ENCODE measurements at places on chromosomes 12 and 14.

GRCh38 chr14:94021001-94021400 lies 5.1 kb upstream of the OTUB2 start:
- no peak for DNase-seq

- no peak for DNase-seq
These were observed 56.8 kb upstream of the CNOT2 start for GRCh38 chr12:70186436-70186835.

DNA sequence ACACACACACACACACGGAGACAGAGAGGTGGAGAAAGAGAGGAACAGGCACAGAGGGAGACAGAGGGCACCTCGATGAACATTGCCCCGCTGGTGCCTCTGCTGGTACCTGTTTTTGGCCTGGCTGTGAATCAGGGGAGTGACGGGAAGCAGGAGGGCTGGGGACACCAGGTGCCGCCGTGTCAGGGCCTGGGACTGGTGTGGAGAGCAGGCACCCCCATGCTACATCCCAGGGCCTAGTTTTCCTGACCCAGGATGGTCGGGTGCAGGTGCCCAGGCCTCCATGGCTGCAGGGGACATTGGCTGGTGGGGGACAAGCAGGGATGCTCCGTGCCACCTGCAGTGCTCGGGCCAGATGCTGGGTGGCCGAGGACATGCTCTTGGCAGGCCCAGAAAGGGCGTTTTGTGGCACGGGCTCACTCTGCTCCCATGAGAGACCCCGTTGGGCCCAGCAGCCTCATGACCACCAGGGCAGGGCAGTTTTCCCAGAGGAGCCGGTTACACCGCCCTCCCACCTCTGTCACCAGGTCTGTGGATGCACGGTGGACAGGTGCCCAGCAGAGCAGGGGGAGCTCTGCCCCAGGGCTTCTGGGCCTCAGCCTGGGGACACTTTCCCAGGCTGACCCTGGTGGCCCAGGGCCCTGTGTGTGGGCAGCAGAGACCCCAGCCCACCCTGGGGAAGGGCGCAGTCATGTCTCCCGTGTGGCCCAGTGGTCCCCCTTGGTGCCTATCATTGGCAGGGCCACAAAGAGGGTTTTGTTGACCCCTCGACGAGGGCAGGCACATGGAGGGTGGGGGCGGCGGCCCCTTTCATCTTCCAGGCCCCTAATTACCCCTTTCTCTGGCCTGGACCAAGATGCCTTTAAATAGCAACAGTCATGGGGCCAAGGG lies 207.5 kb upstream of the RTL1 start:
- DNase-seq: no peak

GRCh38 chr12:109523071-109523470 lies 45.6 kb downstream of the UBE3B start:
- no peak for DNase-seq

DNA sequence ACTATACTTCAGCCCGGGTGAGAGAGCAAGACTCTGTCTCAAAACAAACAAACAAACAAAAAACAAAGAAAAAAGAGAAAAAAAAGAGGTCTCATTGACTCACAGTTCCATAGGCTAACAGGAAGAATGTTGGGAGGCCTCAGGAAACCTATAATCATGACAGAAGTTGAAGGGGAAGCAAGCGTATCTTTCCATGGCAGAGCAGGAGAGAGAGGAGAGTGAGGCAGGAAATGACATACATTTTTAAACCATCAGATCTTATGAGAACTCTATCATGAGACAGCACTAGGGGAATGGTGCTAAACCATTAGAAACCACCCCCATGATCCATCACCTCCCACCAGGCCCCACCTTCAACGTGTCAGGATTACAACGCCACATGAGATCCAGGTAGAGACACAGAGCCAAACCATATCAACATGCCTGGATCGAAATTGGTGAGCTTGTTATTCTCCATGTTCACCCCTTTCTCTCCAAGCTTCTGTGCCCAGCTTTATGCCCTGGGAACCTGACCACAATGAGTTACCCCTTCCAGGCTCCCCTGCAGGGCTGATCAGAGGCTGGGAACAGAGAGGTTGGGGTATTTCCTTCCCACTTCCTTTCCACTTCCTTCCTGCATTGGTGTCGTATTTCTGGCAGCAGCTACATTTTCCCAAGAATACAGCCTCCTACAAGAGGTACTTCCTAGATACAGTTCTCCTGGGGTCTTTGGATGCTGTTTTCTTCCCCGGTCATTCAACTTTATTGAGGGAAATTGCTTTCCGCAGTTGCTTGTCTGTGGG lies 219.3 kb upstream of the FLRT2 start:
- DNase-seq: no peak

DNA sequence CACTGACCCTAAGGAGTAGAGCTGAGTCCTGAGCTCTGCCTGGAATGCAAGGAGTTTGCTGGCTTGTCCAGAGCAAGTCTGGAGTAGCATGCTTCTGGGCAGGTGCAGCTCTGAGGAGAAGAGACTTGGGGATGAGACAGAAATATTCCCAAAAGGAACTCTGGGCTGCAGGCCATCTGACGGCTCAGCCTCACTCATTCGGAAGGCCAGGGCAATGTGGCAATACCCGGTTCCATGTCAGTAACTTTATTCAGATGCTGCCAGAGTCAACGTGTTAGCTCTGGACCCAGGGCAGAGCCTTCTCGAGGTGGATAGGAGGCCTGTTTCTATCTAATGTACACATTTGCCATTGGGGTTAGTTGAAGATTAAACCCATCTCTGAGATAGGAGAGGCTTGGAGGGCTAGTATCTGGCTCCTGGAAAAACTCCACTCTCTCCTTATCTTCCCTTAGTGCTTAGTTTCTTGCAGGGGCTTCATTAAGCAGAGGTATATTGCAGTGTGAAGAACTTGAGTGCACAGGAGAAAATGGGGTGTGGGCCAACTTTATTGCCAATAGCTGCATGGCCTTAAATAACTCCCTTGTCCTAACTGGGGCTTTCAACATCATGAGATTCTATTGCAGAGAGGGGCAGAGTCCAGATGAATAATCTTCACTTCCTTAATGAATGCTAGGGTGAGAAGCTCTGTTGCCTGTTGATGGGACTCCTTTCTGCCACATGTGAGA lies 65.6 kb downstream of the NTF3 start:
- no peak for DNase-seq

- no peak for DNase-seq
These were observed 120.3 kb upstream of the SLC38A4 start for GRCh38 chr12:46946137-46946536.

GRCh38 chr12:120798696-120799095 lies 73.1 kb downstream of the ACADS start:
- DNase-seq: no peak

GRCh38 chr12:6759741-6760140 lies 6.4 kb upstream of the PTMS start:
- DNase-seq: no peak

GRCh38 chr12:45010059-45010458 lies 40.8 kb downstream of the DBX2 start:
- no peak for DNase-seq

DNA sequence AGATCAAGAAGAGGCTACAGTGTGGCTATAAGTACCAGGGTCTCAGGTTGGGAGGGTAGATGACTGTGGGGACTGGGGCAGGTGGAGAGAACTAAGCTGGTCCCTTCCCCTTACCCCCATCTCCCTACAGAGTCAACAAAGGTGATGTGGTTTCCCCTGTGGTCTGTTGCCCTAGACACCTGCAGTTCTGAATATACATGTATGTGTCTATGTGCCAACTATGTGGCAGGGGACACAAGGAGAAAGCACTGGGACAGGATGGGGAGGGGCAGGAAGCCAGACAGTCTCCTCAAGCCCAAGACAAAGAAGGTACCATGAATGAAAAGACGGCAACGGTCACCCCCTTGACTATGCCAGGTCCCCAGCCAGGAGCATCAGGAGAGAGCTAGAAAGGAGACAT lies 4.5 kb upstream of the HDAC7 start:
- no peak for DNase-seq

GRCh38 chr12:19002216-19002615 lies 127.3 kb upstream of the PLEKHA5 start:
- no peak for DNase-seq

DNA sequence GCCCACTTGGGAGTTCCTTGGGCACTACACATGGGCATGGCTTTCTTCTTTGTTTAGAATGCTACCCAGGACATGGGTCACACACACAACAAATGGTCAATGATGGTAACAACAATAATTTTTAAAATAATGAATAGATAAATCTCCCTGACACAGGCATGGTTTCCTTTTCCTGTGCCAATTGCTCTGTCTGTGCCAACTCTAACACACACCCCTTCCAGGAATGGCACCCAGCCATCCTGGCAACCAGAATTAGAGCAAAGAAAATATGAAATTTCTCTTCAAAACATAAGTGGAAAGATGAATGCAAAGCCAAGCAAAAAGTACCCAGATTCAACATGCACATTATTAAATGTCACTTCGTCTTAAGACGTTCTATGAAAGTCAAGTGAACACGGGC lies 104.9 kb upstream of the SOX5 start:
- DNase-seq: no peak

- no peak for DNase-seq
These were observed 4.3 kb upstream of the APOF start for GRCh38 chr12:56366948-56367347.

DNA sequence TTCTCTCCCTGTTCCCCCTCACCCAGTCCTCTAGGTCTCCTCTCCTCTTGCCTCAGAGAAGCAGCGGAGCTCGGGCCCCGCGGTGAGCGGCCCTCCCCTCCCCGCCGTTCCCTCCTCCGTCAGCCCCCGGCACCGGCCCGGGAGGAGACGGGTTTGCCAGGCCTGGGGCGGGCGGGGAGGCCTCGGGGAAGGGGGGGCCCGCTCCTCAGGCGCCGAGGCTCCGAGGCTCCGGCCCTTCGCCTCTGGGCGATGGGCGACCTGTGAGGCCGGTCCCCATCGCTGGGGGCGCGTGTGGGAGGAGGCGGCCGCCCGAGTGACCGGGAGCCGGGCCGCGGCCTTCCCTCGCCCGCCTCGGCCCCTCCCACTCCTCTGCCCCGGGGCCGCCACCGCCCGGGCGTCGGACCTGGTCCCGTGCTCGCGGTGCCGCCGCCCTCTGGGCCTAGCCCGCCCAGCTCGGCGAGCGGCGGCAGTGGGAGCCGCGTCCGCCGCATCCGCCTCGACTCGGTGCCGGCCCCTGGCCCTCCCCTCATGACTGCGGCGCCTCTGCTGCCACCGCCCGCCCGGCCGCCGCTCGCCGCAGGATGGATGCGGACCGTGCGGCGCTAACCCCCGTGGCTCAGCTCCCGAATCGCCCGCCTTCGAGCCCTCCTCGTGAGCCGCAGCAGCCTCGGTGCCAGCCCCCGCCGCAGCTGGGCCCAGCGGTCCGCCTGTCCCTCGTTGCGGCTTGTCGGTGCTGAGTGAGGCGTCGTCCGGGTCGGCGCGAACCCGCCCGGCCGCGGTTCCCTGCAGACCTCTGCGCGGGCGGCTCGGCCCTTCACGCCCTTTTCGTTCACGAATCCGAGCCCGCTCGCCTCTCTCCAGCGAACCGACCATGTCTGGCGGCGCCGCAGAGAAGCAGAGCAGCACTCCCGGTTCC lies 574 bp downstream of the WNK1 start:
- DNase-seq: no peak

GRCh38 chr12:84727961-84728360 lies 184.6 kb downstream of the SLC6A15 start:
- no peak for DNase-seq

- no peak for DNase-seq
These were observed 8.1 kb upstream of the CLMN start for GRCh38 chr14:95327558-95328374.

- no peak for DNase-seq
These were observed 105.6 kb upstream of the FRMD6 start for GRCh38 chr14:51546099-51546498.

All from stimulated activated CD8-positive, alpha-beta memory T cell treated with anti-CD3 and anti-CD28 coated beads, Interleukin-7, amount 100 ng/mL, for 4 hours (primary cell).